ENCODE measurements at places on chromosomes 16 and 17.

GRCh38 chr17:79728908-79729471 lies 1.8 kb upstream of the ENPP7 start:
- no peak for DNase-seq

GRCh38 chr17:13154930-13155329 lies 137.1 kb upstream of the ELAC2 start:
- no peak for DNase-seq

DNA sequence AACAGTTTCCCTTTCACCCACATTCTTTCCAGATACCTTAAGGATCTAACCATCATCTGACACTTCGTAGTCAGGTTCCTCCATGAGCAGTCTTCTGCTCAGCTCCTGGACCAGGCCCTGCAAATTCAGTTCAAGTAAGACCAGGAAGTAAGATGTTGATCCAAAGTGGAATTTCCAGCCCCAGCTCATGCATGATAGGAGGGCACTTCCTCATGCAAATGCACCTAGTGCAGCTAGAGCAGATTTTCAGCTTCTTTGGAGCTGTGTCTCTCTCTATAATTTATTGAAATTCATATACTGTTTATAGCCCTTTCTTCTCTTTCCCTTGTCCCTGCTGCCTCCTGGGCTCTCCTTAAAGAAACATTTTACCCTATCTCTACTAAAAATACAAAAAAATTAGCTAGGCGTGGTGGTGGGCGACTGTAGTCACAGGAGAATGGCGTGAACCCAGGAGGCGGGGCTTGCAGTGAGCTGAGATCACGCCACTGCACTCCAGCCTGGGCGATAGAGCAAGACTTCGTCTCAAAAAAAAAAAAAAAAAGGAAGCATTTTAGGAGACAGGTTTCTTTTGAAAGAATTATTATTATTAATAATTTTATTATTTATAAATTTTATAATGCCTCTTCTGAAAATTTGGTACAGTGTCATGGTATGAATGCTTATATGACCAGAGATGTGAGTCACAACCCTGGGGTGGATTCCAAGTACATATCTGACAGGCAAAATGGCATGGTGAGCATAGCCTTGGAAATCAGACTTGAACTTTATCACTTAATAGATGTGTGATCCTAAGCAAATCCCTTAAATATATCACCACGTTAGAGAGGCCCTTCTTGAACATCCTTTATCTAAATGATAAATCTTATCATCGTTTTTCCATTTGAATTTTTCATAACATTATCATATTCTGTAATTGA lies 94.3 kb downstream of the SSH2 start:
- DNase-seq, result no peak

DNA sequence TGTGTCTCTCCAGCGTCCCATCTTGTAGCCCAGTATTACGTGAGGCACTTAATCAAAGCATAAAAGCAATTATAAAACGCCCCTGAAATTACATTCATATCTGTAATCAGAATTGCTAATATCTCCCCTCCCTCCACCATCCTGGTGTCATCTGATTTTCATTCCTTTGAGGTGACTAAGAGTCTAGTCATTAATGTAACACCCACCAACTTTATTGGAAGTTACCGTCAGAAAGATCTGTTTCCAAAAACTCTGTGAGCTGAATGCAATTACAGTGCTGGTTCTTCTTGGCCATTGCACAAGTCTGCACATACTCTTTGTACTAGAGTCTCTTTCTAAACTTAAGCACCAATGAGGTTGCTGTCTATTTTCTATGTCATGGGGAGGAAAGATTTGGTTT lies 12.5 kb upstream of the MAF start:
- DNase-seq, result no peak

- no peak for DNase-seq
Measured at GRCh38 chr17:49595980-49596379, 20.3 kb downstream of the NXPH3 start.

- DNase-seq, result peak; percentile 81
Measured at GRCh38 chr16:31868691-31869167, 4.9 kb upstream of the ZNF267 start.

GRCh38 chr16:28822520-28823290 lies at the start of gene ATXN2L:
ATXN2L (plus strand) TSS chr16:28822999; CDS start chr16:28823260, 261 bp downstream.
- peak; percentile 92 for DNase-seq

- DNase-seq, result no peak
Measured at GRCh38 chr16:13453325-13453724, 466.6 kb upstream of the ERCC4 start.

GRCh38 chr16:72847187-72848027 lies 200.5 kb downstream of the ZFHX3 start:
- DNase-seq, result no peak

- no peak for DNase-seq
Measured at GRCh38 chr17:61294286-61294685, 105.4 kb upstream of the TBX2 start.

GRCh38 chr17:8502126-8502525 lies 66.4 kb downstream of the NDEL1 start:
- no peak for DNase-seq

DNA sequence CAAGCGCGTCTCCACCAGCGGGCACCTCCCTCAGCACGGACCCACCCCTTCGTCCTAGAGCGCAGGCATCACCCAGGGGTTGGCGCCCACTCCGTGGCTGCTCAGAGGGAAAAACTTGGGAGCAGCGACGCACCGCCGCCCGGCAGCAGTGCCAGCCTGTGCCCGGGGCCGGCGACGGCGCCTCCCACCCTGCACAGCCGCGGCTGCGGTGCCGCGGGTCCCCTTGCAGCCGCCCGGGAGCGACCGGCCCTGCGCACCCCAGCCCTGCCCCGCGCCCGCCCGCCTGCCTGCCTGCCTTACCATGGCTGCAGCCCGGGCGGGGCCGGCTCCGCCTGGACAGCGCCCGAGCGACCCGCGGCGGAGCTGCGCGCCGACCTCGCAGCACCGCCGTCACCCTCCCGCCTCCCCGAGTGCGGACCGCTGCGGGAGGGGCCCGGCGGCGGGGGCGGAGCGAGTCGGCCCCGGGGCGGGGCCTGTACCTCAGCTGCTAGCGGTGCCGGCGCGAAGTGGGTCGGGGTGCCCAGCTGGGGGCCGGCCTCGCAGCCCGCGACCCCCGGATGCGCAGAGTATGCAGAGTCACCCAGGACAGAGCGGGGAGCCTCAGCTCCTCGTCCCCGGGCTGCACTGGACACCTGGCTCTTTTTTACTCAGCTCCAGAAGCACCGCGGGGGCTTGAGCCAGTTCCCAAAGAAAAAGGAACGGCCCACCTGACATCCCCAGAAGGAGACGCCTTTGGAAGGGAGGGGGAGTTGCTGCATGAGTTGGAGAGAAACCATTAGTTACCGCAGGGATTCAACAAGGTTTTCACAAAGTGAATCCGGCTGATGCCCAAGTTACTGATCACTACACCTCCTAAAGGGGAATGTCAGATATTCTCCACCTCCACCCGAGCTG lies 17.5 kb upstream of the MTMR4 start:
- DNase-seq, result peak; percentile 91

- DNase-seq, result no peak
Measured at GRCh38 chr16:28167730-28168129, 44.0 kb downstream of the XPO6 start.

DNA sequence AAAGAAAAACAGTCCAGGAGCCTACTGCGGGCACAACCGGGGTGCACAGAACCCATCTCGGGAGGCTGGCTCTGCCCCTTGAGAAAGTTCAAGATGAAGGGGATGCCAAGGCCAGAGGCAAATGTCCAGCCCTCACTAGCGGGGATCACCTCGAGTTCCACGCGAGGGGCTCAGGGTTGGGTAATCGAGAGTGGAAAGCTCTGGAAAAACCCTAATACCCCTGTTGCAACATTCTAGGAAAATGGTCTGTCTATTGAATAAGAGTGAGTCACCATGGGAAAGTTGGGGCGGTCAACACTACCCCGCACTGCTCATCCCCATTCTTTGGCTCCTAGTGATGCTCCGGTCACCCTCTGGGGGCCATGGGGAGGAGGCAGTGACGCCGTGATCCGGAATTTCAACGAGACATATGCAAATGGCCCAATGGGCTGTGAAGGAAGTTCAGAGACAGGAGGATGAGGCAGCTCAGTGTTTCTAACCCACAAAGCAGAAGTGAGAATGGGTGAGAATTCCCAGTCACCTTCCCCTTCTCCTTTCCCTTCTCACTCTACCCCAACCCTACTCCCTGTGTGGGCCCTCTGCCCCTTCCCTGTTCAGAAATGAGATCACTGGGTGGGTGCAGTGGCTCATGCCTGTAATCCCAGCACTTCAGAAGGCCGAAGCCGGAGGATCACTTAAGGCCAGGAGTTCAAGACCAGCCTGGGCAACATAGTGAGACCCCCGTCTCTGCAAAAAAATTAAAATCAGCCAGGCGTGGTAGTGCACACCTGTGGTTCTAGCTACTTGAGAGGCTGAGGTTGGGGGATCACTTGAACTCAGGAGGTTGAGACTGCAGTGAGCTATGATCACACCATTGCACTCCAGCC lies 22.4 kb downstream of the SOCS3 start:
- DNase-seq, result no peak

- DNase-seq, result peak; percentile 23
Measured at GRCh38 chr16:57297856-57298255, 13.4 kb upstream of the PLLP start.

DNA sequence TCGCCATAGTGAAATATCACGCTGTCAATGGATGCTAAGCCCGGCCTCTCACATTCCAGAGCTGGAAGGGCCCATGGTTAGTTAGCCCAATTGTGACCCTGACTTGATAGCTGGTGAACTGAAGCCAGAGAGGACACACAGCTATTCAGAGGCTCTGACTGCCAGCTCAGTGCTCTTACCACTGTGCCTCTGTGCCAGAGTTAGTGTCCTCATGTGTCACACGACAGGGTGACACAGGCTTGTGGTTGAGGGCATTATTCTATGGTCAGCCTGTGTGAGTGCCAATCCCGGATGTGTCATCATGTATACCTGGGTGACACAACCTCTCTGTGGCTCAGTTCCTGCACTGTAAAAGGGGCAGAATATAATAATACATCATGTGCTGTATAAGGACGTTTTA lies 2.5 kb upstream of the MT1X start:
- no peak for DNase-seq

DNA sequence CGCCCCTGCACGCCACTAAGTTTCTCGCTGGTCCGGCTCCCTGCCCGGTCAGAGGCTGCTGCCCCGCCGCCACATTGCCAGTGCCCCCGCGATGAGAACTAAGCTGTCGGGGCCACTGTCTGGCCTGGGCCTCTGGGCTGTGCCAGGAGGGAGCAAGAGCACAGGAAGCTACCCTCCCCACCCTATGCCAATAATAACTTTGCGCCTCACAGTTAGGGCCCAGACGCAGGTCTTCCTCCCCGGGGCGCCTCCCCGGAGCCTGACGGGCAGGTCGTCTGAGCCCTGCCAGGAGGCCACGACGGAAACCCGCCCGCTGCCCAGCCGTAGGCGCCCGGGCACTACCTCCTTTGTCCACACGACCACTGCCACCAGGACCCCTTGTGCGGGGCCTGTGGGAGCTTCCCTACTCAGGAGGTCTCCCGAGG lies 1.5 kb downstream of the ZFPM1 start:
- no peak for DNase-seq

DNA sequence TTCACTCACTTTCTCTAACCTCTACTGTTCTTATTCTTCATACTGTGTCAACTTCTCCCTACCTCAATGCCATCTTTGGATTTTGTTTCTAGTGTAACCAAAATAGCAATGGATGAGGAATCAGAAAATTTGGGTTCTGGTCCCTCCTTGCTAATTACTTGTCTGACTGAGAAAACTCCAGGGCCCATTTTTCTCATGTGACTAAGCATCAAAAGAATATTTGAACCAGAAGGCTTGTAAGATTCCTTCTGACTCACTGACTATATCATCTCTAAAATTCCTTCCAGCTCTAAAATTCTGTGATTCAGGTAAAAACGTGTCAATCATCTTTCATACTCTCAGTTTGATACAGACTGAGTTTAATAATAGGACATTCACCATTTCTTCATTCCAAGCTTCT lies 57.9 kb downstream of the BRIP1 start:
- DNase-seq, result no peak

- DNase-seq, result no peak
Measured at GRCh38 chr16:27369806-27370205, 32.2 kb upstream of the IL21R start.

- no peak for DNase-seq
Measured at GRCh38 chr17:61202564-61202963, 197.1 kb upstream of the TBX2 start.

- DNase-seq, result no peak
Measured at GRCh38 chr16:35249051-35249450, 1789.6 kb downstream of the TP53TG3F start.

- no peak for DNase-seq
Measured at GRCh38 chr16:29743827-29744531, 1.8 kb downstream of the C16orf54 start.

GRCh38 chr16:49734331-49734730 lies 121.6 kb downstream of the ZNF423 start:
- no peak for DNase-seq

DNA sequence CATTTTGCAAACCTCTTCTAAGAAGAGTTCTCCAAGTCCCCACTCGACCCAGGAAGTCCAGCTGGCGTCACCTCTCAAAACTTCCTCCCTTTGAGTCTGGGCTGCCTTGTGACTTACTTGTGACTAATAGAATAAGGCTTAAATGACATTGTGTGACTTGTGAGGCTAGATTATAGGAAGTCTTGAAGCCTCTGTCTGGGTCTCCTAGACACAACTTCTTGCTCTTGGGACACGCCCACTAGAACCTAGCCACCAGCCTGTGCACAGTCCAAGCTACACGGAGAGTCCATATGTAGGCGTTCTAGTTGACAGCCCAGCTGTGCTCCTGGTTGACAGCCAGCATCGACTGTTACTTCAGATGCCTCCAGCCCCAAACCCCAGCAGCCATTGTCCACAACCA lies 66.7 kb upstream of the TANC2 start:
- DNase-seq, result no peak

GRCh38 chr16:89331371-89332109 lies 114.0 kb downstream of the ZNF778 start:
- DNase-seq, result no peak

DNA sequence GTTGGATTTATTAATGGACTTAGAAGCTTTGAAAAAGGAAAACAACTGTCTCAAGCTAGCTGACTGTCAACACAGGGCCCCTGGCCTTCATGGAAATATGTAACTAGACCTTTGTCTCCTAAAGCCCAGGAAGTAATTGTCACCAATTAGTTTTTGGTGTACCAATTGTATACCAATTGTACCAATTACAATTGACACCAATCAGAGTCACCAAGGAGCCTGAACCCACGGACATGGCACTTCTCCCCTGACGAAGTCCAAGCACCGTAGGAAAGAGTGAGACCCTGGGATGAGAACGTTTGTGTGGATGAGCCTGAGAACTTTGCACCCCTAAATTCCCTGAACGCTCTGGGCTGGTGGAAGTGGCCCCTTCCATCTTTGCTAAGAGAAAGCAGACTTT lies 129.0 kb downstream of the ENGASE start:
- DNase-seq, result no peak

GRCh38 chr17:79825580-79825921 lies 13.7 kb downstream of the CBX4 start:
- DNase-seq, result no peak

All from dorsolateral prefrontal cortex (tissue), 122 donors.